ENCODE measurements at places on chromosomes 2 and 18.
A peak's percentile ranks its signal among the peaks of the same experiment; 100 is the strongest.

DNA sequence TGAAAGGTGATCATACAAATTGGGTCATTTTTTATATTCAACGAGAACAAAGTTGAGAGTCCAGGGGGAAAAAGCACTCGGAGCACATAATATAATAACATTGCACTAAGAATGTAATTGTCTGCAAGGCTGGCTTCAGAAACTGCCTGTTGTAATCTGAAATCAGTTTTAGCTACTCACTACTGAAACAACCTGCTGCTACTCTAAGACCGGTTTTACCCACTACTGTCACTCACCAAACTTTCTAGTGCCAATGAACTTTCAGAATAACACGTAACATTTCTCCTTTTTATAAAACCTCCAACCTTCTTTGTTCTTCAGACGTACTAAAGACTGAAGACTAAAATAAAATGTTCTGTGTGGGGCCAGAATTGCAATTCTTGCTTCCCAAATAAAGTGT is 11.5 kb upstream of the CYB5A start:
- no peak for DNase-seq

- DNase-seq, result peak; percentile 59
These were observed 814 bp downstream of the FZD7 start for GRCh38 chr2:202034249-202035088.

GRCh38 chr2:168457190-168457895 is 1.3 kb downstream of the CERS6 start:
- no peak for DNase-seq

- DNase-seq, result peak; percentile 18
These were observed 45.4 kb upstream of the SNTG2 start for GRCh38 chr2:905091-905832.

DNA sequence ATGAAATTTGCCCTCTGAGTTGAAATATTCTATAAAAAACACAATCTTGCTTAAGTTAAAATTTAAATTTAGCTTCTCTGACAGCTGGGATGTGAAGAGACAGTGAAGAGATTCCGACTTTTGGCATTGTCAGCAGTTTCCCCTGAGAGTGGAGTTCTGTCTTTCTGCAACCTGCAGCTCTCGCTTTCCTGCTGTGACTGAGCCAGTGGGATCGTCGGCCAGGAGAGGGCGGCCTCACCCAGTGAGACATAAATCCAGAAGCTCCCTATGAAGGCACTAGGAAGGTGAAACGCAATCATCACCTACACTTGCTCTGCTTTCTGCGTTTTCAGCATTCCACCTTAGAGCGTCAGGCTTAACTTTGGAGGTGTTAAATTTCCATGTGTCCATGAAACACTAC is 75.4 kb upstream of the HNMT start:
- DNase-seq, result no peak

DNA sequence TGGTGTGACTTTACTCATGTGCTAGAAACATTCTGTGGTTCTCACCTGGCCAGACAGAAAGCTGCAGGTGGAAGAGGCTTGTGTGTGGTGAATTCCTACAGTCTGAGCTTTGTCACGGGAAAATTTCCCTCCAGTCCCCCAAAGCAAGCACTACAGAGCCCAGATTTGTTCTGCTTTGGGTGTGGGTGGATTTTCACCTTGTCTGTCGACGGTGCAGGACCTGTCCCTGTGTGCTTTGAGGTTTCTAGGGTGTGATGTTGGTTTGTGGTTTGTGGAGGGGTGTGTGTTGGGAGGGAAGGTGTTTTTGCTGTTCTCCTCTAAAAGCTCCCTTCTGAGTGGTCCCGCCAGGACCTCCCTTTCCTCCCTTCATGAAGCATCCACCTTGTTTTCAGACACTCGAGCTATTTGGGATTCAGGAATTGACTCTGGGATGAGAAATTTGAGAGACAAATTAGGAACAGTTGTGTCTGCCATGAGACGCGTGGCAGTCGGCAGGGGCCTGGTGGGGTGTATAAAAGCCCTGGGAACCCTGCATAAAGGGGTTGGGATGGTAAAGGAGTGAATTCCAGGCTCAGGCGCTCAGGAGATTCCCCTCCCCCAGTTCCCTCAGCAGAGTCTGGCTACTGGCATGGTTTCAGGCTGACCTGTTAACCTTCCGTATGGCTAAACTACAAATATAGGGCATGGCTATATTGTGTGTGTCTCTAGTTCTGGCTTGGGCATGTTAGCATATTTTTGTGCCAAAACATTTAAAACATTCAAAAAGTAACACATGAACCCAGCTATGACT is 65.5 kb downstream of the DGKD start:
- no peak for DNase-seq

DNA sequence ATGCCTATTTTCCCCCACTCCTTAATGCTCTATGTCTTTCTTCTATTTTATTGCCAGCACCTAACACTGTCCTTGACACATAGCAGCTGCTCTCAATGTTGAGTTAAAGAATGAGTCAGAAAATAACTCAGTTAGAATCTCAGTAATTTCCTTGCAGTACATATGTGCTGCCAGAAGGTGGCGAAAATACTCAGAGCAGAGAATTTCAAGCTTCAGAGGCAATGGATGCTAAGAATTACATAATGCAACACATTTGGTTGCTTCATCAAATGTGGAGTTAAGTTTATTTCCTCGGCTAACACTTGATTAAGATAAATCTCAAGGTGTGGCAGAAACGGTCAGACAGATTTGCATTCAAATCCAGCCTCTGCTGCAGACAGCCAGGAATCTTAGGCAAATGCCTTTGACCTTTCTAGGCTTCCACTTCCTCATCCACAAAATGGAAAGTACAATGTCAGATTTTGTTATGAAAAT is 105.6 kb downstream of the VSNL1 start:
- DNase-seq, result peak; percentile 44

- DNase-seq, result no peak
These were observed 30.9 kb downstream of the FAP start for GRCh38 chr2:162212366-162212765.

DNA sequence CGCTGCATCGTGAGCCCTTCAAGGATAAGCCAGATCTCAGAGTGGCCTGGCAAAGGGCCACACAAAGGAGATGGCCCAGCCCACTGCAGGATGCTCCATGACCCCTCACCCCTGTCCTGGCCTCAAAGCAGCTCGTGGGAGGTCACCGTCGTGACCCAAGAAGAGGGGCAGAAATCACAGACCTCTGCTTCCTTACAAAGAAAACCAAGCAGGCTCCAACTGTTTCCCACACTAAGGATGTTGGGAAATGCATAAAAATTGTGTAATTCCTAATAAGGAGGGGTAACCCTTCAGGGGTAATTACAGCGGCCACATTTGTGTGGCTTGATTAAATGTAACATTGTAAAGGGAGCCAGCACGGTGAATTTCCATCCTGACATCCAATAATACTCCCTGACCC is 102.3 kb downstream of the BOD1L2 start:
- DNase-seq, result no peak

DNA sequence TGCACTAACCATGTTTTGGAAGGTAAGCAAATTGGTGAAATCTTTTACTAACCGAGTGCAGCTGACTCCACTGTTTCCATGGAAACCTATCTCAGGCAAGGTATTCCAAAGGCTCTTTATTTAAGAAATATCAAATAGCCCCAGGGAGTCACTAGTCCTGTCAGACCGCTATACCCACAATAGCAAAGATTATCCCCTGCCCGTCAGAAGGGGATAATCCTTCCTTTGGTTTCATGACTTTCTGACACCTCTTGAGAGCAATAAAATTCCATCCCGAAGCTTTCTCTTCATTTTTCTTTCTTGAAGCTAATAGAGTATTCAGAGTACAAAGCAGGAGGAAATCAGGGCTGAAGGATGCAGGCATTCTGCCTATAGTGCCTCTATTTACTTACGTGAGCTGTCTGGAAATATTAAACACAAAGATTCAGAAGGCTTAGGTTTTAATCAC is 34.7 kb upstream of the MAP2 start:
- no peak for DNase-seq

GRCh38 chr2:150109028-150109427 is 378.4 kb downstream of the RND3 start:
- DNase-seq, result no peak

DNA sequence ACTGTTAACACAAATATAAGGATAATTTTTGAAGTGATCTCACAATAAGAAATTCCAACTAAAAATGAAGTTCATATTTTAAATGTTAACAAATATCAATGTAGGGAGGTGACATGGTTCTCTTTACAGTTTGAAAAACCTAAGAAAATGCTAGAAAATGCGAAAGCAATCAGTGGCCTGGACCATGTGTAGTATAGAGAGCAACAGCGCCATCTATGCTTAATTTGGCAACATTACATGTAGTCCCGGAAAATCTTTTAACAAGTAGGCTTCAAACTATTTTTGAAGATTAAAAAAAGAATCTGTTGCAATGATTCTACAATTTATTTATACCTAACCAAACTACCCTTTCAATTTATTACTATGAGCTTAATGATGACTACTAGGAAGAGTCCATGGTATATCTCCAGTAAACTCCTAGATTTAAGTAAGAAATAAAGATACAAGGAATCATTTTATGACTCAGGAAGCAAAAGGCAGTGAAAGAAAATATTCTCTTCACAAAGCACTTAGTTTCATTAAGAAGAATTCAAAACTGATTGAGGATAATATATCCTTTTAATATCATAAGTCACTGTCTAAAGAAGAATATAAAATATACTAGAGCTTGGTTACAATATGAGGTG is 33.3 kb downstream of the NDUFA10 start:
- no peak for DNase-seq

DNA sequence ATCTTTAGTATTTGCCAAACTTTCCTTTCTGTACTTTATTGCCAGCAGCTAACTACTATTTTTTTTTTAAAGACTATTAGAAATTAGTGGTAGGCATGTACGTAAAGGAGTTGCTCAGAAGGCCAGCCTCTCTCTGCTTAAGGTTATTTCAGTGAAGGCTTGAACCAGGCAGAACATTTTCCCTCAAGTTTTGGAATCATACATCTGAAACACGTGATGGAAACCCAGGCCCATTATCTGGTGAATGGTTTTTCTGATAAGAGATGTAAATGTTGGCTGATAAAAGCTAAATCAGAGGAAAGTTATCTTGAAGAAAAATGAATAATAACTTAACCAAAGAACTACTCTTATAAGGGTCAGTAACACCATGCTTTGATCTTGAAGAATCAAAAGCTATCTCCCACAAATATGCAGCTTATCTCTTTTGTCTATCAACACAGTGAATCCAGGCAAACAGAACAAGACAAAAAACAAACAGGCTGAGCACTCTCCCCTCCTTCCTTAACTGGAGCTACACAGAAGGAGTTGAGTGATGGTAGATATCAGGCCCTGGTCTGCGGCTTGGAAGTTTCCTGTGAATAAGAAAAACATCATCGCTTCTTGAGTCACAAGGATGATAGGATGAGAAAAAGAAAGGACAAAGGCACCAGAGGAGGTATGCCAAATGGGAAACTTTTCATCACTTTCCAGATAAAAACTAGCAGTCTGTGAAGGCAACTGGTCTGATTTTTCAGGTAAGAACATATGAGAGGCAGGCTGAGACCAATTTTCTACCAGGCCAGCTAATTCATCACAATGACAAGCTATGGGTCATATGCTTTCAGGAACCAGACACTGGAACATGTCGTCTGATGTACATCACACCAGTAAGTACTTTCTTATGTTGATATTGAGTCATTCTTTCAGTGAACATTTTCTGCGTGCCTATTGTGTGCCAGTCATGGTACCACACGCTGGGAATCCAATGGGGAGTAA is 88.4 kb upstream of the STK17B start:
- peak; percentile 69 for DNase-seq

- no peak for DNase-seq
These were observed 3.4 kb downstream of the TCF23 start for GRCh38 chr2:27152102-27152795.

- no peak for DNase-seq
These were observed 13.6 kb upstream of the TTR start for GRCh38 chr18:31578126-31578525.

DNA sequence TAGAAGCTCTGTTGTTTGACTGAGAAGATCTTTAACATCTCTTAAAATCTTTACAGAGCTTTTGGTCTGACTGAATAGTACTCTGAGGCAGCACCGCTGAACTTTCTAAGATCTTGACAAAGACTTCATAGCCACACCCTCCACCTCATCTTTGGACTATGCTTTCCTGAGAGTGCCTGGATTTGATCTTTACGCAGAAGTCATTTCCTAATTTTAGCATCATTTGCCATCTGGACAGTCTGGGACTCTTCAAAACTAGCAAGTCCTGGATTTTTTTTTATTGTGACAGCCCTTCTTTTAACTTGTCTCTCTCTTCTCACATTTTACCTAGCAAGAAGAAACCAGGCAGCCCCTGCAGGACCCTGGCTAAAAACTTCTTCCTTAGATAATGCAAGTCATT is 188.8 kb downstream of the CTIF start:
- DNase-seq, result no peak

DNA sequence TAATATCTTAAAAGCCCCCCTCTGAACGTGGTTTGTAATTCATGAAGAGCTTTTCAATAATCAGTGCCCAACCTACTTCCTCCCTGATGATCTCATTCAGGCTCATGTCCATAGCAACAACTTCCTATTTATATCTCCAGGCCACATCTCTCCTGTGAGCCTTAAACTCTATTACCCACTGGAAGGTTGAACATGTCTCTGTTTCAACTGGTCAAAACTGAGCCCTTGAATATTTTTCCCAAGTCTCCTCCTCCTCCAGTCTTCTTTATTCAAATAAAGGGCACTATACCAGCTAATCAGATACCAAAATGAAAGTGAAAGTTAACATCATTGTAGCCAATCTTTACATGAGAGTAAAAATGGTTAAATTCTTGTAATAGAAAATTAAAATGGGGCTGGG is 63.7 kb upstream of the ITGA4 start:
- no peak for DNase-seq

- DNase-seq, result no peak
These were observed 78.4 kb upstream of the ZNF516 start for GRCh38 chr18:76573325-76574025.

- no peak for DNase-seq
These were observed 130.4 kb downstream of the COL4A4 start for GRCh38 chr2:227033471-227034148.

GRCh38 chr2:56287508-56287907 is 103.7 kb downstream of the CCDC85A start:
- DNase-seq, result no peak

DNA sequence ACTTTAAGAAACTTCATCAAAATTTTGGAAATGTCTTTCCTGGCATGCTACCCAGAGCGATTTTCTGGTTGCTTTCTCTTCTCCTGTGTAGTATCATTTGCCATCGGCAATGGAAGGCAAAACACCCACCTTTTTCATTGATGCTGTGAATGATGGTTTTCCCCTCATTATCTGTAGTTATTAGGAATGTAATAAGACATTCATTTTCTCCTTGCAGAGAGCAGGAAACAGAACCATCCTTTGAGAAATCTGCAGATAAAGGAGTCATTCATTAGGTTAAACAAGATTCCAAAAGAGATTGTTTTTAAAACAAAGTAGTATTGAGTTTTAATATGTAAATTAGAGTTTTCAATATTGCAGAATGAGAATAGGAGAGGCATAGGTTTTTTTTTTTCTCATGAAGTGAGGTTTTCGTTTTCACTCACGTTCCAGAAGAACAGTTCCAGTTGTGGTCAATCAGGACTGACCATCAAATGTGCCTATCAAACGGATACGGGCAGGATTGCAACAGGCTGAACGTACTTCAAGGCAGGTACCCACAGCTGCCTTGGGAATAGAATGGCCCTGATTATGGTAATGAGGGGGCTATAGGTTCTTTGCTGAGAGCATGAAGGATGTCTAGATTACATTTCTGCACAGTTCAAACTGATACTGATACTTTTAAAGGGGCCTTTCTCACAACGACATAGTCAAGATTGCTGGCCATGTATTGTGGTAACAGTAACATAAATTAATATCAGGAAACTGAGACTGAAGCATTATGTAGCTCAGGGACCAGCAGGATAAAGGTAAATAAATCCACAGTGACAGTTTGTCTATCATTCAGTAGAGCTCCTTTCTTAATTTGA is 49.8 kb upstream of the PLA2R1 start:
- no peak for DNase-seq

- no peak for DNase-seq
These were observed 33.2 kb downstream of the ZNF236 start for GRCh38 chr18:76855594-76855993.
